ENCODE measurements at places on chromosomes 5 and 9.

GRCh38 chr5:1807451-1808185, 6.4 kb downstream of the NDUFS6 start:
- DNase-seq = no peak

DNA sequence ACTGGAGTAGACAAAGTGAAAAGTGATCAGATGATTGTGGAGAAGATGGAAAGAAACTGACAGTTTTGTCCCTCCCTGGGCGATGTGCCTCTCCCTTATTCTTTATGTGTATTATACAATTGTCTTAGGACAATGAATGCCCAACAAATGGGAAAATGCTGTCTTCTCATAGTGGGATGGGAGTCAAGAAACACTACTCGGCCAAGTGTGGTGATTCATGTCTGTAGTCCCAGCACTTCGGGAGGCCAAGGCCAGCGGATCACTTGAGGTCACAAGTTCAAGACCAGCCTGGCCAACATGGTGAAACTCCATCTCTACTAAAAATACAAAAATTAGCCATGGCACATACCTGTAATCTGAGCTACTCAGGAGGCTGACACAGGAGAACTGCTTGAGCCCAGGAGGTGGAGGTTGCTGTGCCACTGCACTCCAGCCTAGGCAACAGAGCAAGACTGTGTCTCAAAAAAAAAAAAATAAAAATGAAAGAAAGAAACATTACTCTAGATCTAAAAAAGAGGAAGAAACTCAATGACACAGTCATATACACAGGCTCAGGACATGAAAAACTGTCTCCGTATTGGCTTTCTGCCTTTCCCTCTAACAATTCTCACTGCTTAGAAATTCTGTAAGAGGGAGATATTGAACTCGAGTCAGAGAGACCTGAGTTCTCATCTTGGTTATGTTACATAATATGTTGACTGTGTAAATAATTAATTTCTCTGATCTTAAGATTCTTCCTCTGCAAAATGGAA, 67.9 kb upstream of the TARS1 start:
- no peak for DNase-seq

- no peak for DNase-seq
Measured at GRCh38 chr9:13728917-13729811, 449.7 kb upstream of the MPDZ start.

GRCh38 chr5:142686210-142686734, 382 bp upstream of the FGF1 start:
- no peak for DNase-seq

GRCh38 chr5:1879292-1880263, 3.1 kb downstream of the IRX4 start:
- no peak for DNase-seq

DNA sequence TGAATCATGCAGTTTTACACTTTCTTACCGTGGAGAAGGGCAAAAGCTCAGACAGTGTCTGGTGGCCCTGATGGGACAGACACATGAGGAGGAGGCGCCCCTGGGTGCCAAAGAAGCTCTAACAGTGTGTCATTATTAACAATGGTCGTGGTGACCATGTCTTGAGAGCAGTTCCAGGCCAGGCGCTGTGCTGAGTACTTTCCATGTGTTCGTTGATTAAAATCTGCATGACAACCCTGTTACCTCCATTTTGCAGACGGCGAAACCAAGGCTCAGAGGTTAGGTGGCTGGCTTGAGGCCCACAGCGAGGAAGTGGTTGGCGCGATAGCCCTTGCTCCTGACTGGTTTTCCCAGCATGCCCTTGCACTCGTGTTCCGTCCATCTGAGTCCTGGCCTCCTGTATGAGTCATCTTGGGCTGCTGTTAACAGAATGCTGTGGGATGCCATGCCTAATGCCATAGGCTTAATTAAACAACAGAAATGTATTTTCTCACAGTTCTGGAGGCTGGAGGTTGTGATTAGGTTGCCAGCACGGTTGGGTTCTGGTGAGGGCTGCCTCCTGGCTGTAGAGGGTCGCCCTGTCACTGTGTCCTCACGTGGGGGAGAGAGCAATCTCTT, 92.0 kb downstream of the AMBP start:
- DNase-seq = no peak

DNA sequence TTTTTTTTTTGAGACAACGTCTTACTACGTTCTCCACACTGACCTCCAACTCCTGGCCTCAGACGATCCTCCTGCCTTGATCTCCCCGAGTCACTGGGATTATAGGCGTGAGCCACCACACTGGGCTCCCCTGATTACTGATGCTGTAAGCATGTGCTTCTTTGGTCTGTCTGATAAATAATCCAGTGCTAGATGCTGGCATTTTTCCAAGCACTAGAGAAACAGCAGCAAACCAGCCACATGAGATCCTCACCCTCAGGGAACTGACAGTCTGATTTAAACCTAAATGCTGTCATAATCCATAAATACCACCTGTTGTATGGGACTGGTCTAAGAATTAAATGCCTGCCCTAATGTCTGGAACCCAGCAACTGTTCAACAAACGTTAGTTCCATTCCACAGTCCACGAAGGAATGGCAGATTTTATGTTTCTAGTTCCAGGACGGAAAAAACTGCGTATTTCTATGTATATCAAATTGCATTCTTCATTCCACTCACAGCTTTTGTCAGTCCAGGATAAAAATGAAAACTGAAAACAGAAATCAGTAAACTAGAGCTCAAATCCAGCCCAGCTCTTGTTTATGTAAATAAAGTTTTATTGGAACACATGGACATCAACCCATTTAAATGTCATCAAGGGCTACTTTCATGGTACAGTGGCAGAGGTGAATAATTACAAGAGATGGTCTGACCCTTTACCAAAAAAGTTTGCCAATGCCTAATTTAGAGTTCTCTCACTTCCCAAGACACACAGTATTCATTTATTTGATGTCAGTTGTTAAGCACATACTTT, 20.1 kb downstream of the SLC35D2 start:
- DNase-seq = no peak

DNA sequence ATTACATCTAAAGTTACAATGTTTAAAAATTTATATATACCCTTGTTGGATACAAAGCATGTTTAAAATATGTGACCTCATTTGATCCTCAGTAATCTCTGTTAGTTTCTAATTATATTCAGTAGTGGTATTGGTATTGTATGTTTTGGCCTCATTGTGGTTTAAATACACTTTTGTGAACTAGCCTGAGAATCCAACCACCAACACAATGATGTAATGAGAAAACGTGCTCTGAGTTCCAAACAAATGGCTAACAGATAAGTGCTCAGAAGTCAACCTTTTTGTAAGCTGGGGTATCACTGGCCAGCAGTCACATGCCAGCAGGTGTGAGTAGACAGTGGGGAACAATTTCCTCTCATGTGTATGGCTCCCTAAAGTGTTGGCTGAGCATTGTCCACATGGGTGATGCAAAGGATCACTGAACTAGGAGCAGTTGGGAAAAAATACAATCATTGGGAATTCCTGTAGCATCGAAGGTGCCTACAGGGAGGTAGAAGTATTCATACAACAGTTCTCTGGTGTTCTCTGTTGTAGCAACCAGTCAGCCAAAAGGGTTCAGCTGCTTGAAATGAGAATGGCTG, 56.1 kb downstream of the DOCK8 start:
- DNase-seq = no peak

Measured in activated naive CD4-positive, alpha-beta T cell (primary cell).